ENCODE measurements at places on chromosomes 13 and 19.

DNA sequence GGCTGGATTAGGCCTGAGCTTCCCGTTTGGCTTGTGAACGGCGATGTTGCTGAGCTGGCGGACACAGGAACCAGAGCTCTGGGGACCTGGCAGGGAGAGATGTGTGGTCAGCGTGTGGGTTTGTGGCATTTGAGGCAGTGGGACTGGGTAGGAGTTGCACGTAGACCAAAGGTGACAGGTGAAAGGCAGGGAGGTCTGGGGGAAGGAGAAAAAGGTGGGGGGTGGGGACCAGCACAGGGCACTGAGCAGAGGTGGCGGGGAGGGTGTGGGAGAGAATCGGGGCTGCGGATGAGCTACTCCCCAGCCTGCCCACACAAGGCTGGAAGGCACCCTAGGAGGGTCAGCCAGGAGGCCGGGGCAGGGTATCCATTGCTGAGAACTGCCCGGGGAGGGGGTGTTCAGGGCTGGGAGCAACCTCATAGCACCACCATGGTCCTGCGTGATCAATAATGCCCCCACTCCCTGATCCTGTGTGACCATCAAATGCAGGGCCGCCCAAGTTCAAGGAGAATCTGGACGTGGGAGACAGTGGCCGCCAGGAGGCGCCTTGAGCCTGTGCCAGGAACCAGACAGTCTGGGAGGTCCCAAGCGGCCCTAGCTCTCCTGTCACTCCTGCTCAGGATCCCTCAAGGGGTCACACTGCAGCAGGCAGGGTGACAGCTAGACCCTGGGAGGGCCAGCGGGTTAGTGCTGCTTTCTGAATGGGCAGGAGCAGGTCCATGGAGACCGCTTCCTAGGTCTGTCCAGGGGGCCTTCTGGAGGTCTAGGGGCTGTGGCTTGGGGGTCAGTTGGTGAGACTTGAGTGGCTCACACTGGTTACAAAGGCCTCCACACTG is 12.8 kb upstream of the SELENOW start:
- peak; percentile 58 for ATAC-seq

GRCh38 chr13:52845766-52846566 is 2.5 kb downstream of the PCDH8 start:
- peak; percentile 34 for ATAC-seq

DNA sequence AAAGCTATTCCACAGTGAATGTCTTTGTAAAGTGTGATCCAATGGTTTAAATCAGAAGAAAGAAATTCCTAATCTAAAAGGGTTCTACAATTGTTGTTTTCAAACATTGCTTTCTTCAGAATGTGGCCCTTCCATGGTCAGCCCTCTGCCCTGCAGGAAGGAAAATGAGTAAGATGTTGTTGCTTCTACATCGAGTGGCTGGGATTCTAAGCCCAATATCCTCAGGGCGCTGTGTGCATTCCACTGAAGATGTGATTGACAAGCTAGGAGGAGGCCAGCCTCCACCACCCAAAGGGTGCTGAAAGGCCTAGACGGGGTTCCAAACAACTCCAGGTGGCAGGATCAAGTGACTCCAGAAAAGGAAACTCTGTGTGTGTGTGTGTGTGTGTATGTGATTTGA is 316.9 kb upstream of the TSHZ3 start:
- no peak for ATAC-seq

DNA sequence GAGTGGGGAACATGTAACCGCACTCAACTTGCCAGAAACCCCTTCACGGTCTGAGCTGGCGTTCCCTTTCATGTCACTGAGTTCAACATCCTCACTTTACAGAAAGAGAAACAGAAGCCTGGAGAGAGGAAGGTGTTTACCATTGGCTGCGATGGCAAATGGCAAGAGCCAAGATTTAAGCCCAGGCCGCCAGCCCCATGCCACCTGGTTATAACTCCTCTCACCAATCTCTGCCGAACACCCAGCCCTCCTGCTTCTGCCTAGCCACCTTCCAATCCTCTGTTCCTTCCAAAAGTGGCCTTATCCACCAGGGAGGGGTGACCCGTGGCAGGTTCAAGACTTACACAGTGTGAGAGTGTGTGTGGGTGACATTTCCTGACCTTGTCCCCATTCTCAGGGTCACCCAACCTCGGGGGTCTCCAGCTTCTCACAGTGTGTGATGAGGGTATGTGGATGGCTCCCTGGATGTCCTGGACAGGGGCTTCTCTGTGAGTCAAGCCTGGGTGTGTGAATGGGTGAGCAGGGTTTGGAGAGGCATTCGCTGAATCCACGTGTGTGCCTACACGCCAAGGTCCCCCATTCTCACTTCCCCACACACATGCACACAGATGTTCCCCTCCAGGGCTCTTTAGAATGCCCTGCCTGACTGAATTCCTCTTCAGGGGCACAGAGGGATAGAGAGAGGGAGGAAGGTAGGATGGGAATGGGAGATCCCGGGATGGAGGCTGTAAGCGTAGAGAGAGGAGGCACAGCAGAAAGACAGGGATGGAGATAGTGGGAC is 1.2 kb downstream of the CADM4 start:
- ATAC-seq: no peak

GRCh38 chr19:40332669-40333068 is 15.5 kb downstream of the C19orf47 start:
- ATAC-seq: no peak

DNA sequence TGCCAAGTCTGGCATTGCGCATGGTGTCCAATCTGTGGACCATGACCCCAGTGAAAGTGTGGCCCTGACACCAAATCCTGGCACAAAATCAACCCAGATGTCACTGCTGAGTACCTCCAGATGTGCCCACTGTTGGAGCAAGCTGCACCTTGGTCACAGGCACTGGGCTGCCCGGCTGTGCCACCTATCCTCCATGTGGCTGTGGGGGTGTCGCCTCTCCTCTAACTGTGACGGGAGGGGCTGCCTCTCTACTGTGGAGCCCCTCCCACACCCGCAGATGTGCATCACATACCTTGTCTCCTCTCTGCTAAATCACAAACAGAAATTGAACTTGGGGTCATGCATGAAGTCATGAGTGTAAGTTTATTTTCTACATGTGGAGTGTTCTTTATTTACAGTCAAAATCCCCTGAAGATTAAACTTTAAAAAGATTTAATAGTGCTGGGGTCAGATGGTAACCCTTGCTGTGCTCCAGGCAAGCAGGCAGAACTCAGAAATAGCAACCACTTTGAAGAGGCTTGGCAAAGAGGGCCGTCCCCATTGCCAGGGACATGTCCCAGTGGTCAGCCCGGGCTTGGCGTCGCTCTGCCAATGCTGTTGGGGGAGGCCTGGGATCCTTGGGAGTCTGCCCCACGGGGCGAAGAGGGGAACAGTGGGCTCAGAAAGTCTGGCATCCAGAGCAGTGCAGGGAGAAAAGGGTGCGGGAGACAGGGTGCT is 46.4 kb upstream of the ZNF536 start:
- ATAC-seq: no peak

DNA sequence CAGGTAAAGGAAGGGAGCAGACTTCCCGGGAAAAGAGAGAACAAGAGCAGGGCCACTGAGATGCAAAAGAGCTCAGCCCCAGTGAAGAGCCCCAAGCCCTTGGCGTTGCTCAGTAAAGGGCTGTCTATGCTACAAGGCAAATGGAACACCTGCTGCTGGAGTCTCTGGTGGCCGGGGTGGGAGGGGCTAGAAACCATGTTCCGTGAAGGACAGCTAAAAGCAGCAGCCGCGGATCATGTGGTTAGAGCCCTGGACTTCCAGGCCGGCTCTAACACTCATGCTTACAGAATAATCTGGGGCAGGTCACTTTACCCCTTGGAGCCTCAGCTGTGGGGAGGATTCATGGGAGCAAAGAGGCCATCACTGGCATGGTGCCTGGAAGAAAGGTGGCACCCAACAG is 17.8 kb downstream of the POU2F2 start:
- peak; percentile 19 for ATAC-seq

DNA sequence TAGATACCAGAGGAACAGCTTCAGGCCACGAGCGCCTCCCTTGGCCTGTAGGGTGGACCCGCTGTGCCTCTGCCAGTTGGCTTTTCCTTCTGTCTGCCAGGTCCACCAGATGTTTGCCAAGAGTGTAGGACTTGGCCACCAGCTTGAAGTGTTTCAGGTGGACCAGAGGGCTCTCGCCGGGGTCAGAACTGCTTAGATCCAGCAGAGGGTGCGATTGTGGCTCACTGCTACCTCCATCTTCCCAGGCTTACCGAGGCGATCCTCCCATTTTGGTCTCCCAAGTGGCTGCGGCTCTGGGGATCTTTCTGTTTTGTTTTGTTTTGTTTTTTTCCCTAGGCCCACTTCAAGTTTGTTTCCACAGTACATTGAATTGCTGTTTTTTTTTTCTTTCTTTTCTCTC is 23.0 kb upstream of the ZNF730 start:
- ATAC-seq: no peak

DNA sequence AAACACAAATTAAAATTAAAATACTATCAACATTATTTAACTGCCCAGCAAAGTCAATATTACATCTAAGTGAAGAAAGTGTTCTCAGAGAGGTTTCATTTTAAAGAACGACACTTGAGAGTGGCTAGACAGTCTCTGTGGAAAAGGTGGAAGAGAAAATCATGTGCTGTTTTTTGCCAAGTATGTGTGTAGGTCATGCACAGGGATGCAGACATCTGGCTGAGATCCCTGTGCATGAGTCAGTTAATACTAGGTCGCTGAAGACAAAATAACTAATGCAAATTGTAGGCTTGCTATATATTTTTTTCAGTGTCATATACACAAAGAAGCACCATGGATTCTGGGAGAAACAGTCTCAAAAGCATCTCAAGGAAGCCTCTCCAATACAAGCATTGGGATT is 44.3 kb upstream of the ENOX1 start:
- peak; percentile 65 for ATAC-seq

- ATAC-seq: peak; percentile 10
Observed at GRCh38 chr19:13118424-13119193, 545 bp downstream of the NACC1 start.

DNA sequence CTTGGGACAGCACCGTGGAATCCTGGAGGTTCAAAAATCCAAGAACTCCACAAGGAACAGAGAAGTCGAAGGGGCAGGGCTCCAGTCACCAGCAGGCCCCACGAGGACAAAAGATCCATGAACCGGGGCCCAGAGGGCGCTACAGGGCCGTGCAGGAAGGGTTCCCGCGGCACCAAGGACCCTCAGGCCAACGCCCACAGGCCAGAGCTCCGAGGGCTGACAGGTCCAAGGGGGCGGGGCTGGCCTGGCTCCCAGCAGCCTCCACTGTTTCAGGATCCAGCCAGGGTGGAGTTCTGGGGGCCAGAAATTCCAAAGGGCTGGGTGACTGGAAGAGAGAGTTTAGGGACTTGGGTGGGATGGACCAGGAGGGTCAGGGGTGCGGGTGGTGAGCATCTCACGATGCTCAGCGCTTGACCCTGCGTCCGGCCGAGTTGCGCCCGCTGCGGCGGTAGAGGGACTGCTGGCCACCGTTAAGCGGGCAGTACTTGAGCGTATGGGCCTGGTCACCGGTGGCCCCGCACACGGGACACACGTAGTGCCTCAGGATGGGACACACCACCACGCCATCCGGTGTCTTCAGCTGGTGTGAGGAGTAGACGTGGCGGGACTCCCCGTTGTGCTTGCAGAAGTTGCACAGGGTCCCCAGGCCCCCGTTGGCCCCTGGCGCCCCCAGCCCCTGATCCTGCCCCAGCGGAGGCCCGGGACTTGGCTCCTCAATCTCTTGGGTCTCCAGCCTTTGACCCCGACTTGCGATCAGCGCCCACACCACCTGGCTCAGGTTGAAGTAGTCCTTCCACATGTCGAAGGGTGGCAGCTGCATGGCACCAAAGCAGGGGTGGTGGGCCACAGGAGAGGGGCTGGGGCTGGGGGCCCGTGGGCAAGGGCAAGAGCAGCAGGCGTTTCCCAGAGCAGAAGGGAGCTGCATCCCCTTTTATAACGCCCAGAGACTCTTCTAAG is at the start of gene NANOS2:
TSS of gene NANOS2 (minus strand) at position 905 of the 957 bp plus-strand sequence. CDS start at position 820, 85 bp downstream.
- ATAC-seq: peak; percentile 22

DNA sequence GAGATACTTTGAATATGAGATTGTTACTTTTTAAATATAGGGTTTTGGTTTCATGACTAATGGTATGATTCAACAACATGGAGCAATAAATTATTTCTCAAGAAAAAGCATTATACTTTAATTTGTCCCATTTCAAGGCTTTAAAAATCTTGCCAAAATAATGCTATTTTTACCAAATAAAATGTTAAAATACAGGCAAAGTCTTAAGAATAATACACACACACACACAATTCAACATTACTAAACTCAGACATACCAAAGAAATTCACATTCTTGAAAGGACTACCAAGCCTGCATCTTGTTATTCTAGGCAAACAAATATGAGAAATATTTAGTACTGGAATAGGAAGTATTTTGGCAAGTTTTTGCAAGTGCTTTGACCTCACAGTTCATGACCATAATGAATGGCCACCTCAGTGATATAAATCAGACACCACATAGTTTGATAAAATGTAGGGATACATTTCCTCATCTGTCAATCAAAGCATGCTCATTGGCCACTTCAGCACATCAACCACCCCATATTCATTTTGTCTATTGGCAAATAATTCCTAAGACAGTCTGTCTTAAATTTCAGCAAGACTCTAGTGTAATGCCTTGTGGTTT is 107.2 kb downstream of the NALCN start:
- no peak for ATAC-seq

- no peak for ATAC-seq
Observed at GRCh38 chr13:94173312-94173854, 306.1 kb downstream of the DCT start.

GRCh38 chr19:38304866-38305429 is 897 bp downstream of the C19orf33 start:
- ATAC-seq: peak; percentile 74

DNA sequence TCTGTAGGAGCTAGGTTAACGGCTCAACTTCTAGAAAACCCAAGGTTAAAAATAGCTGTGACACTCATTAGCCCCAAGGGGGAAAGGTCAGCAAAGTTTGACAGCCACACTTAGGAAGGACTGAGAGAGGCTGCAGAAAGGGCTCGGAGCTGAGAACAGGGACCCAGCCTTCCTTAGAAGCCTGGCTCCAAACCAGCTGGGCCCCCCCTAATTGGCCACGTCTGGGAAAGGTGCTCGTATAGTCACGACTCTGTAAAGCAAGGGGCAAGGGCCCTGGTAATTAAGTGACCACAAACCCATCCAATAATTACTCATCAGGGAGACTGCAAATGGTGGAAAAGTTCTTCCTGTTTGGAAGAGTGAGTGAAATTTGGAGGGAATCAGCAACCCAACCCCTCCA is 90.5 kb downstream of the RNASEH2B start:
- no peak for ATAC-seq

GRCh38 chr19:35449359-35450043 is 1.4 kb downstream of the FFAR2 start:
- ATAC-seq: peak; percentile 88

DNA sequence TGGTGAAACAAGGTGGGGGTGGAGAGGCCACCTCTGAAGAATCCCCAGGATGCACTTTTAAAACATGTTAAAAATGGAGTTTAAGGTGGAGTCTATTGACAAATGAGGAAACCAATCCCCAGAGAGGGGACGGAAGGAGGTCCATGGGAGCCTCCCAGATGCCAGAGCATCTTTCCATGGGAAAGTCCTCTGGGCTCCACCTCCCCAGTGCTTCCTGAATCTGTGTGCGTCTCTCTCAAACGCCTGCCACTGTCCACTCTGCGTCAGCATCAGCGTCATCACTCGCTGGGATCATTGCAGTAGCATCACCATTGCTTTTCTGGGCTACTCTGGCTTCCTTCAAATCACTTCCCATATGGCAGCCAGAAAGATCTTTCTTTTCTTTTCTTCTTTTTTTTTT is 6.2 kb downstream of the GPR4 start:
- no peak for ATAC-seq

- no peak for ATAC-seq
Observed at GRCh38 chr19:5434351-5434917, 20.8 kb upstream of the ZNRF4 start.

Data from esophagus mucosa (tissue), 1 donor.